ENCODE measurements at places on chromosomes 7 and 10.

- DNase-seq, result no peak
Measured at GRCh38 chr10:35462491-35462934, 126.2 kb downstream of the CCNY start.

DNA sequence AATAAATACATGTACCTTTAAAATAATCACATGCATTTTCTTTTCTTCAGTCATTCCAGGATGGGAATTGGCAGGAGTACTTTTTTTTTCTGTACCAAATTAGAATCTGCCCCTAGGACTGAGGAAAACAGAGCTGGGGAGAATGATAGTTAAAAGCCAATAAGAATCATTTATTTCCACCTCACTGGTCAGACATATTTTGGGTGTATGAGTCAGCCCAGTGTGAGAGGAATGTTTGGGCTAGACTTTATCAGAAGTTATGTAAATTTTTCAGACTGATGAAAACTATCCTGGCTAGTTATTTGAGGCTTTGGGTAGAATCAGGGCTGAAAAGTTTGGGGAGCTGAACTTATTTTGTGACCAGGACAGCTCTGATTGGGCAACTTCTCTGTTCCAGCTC, 303.1 kb upstream of the NPSR1 start:
- no peak for DNase-seq

- no peak for DNase-seq
Measured at GRCh38 chr7:4226524-4226882, 455.6 kb upstream of the FOXK1 start.

DNA sequence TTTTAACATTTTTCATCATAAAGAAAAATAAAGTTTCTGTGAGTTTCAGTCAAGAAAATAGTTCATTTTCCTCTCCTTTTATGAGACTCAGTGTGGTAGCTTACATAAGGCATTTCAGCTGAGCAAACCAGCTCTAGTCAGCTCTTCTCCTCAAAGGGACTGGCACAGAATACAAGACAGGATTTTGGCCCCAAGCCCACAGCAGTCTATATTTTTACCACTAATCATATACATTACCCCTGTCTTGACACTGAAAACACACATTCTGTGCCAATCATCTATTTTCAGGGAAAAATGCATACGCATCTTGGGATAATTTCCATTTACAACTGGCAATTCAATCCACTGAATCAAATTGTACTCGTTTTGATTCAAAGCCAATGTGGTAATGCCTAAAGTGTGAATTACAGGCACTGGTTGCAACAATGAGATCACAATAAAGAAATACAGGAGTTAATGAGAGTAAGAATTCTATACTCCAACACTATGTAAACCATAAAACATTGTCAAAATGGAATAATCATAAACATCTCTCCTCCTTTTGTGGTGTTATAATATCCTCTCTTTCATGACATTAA, 186.4 kb downstream of the CACNA2D1 start:
- no peak for DNase-seq

DNA sequence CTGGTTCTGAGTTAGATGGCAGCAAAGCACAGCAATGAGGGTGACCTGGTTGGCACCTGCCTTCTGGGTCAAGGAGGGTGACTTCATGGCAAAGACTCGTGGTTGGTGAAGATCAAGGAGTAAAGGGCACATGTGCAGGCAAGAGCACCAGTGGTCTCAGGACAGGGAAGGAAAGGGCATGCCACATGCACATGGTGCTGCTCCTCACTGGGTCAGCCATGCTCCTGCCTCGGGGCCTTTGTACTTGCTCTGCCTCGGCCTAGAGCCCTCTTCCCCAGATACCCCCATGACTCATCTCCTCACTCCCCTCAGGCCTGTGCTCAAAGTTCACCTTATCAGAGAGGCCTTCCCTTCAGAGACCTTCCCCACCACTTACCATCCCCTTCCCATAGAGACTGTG, 106.7 kb upstream of the KDM7A start:
- no peak for DNase-seq

- DNase-seq, result no peak
Measured at GRCh38 chr7:380139-380485, 90.1 kb downstream of the FOXL3 start.

DNA sequence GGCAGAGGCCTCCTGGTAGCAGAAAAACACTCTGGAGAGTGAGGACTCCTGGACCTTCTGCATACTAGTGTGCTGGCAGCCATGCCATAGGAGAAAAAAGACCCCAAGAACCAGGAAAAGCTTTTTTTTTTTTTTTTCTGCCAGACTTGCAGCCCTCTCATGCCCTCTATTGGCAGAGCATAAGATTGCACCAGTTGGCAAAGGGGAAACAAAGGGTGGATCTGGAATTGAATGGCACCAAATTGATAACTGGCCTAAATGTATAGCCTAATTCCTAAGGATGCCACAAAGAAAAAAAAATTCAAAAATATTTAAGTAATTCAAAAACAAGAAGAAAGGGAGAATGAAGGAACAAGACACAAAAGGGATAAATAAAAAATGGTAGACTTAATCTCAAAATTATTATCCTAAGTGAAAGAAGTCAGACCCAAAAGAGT, 112.5 kb upstream of the GHITM start:
- no peak for DNase-seq

- DNase-seq, result peak; percentile 10
Measured at GRCh38 chr10:784403-785088, 95.1 kb upstream of the DIP2C start.

- DNase-seq, result no peak
Measured at GRCh38 chr10:11146402-11147171, 128.9 kb downstream of the CELF2 start.
